ENCODE measurements at places on chromosomes 2 and 18.

- DNase-seq: no peak
These were observed 41.1 kb downstream of the TPO start for GRCh38 chr2:1454346-1454745.

DNA sequence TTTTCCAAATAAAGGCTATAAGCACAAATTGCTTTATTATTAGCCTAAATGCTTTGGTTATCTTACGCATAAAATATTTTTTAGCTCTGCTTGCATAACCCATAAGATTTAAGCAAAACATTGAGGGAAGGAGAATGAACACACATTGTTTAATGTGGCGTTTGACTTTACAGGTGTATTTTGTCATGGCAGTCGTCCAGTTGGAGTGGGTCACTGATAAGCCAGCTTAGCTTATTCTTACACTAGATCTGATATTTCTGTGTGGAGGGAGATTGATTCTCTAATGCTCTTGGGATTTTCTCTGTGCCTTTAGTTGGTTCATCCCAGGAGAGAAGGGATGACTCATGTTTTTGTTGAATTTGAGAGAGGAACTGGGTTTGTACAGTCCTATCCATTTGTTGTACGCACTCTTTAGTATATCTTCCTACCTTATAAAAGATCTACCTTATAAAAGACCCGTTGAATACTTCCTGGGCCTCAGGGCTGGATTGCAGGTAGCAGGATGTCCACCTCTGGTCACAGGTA, 47.5 kb upstream of the ACYP2 start:
- no peak for DNase-seq

DNA sequence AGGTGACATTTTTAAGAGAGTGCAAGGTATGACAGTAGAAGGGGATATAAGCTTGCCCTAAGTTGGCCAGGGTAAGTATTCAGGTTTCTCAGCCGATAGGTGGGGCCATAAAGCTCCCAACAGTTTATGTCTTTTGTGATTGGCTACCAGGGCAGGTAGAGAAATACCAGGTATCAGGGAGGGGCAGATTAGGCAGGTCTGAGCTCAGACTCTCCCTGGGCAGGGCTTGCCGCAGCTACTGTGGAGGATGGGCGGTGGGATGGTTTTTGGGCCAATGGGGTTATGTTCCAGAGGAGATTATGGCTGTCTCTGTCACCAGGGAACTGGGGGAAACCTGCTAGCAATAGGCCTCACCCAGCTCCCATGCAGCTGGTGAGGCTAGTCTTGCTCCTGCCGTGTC, 211.6 kb downstream of the PTH2R start:
- no peak for DNase-seq

GRCh38 chr2:191155608-191156071, 4.8 kb upstream of the STAT4 start:
- DNase-seq: no peak

GRCh38 chr2:1656961-1657841, 87.1 kb downstream of the PXDN start:
- DNase-seq: no peak

GRCh38 chr2:11869391-11869991, 123.1 kb downstream of the LPIN1 start:
- DNase-seq: no peak

DNA sequence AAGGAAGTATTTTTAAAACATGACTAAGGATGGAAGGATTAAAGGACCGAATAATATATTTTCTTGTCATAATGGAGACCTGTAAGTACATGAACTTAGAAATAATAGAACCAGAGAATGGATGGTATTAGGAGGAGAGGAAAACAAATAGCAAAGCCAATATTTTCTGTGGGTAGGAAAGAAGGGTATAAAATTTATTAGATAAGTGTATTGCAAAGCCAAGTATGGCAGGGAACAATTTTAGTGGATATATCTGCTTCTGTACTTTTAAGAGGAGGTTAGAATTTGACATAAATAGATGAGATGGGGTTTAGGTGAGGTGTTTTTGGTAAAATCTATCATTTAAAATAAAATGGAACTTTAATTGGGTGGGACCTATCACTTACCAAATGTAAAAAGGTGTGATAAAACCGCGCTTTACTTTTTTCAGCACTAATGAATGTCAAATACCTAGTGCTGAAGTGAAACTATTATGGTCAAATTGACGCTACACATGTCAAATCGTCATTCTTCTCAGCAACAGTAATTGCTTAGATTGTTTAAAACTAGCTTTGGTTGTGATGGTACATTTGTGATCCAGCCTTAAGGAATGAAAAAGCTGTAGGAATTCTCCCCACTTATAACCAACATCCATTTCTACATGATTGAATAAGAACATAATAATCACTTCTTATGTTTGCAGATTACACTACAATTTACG, 78.1 kb upstream of the ZEB2 start:
- no peak for DNase-seq

DNA sequence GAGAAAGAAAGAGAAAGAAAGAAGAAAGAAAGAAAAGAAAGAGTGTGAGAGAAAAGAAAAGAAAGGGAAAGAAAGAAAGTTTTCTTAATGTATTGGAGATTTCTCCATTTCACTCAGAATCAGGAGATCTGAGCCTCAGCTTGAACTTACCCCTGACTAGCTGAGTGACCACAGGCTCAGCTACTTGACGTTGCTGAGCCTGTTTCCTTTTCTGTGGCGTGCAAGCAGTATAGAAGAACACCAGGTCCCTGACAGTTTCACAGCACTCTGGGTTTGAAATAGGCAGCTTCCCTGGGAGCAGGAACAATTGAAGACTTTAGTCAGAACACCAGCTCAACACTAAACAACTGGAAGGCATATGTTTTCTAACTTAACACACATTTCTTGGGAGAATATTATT, 44.7 kb downstream of the MARCO start:
- no peak for DNase-seq

- no peak for DNase-seq
These were observed 3.8 kb downstream of the BOK start for GRCh38 chr2:241562269-241562891.

DNA sequence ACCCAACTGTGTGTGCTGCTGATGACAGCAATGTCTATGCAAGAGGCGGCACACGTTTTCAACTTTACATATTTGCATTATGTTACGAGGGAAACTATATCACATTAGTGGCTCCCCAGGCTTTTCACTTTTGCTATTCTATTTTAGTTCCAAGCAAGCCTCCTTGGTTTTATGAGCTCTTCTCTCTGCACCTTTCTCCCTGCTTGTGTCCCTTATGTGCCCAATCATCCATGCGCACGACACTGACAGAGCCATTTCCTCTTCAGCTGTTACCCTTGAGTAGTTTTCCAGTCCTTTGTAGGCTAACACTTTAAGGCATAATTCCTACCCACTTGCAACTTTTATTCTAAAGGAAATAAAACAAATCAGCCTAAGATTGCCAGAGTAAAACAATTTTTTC, 154.3 kb downstream of the TCF4 start:
- DNase-seq: no peak

GRCh38 chr2:29059624-29060023, 14.7 kb downstream of the PCARE start:
- no peak for DNase-seq

GRCh38 chr18:48594471-48595094, 55.8 kb downstream of the CTIF start:
- DNase-seq: no peak

GRCh38 chr2:218964041-218964771, 4.7 kb downstream of the CDK5R2 start:
- DNase-seq: no peak

All from cortex of kidney (tissue), 1 donor.